Stimulated activated CD8-positive, alpha-beta memory T cell treated with anti-CD3 and anti-CD28 coated beads, Interleukin-7, amount 100 ng/mL, for 4 hours (primary cell): ENCODE measurements at places on chromosomes 1 and 21.
A peak's percentile ranks its signal among the peaks of the same experiment; 100 is the strongest.

DNA sequence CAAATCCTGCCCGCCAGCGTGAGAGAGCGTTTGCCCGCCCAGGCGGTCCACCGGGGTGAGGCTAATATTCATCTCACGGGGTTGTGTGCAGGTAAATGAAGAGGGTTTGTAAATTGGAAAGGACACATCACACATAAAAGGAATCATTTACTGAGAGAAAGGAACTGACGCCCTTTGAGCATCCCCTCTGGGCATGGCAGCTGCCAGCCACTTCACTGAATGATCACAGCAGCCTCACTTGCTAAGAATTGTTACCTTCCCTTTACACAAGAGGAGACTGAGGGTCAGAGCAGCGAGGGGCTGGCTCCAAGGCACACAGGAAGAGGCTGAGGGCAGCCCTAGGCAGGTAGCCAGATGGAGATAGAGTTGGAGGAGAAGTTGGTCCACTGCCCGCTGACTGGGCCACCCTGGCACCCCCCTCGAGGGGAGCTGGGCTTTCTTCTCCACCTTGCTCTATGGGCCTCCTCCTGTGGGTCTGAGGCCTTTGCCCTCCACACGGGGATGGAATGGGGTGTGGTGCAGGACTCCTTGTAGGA is 96.0 kb downstream of the FOXD2 start:
- no peak for DNase-seq

DNA sequence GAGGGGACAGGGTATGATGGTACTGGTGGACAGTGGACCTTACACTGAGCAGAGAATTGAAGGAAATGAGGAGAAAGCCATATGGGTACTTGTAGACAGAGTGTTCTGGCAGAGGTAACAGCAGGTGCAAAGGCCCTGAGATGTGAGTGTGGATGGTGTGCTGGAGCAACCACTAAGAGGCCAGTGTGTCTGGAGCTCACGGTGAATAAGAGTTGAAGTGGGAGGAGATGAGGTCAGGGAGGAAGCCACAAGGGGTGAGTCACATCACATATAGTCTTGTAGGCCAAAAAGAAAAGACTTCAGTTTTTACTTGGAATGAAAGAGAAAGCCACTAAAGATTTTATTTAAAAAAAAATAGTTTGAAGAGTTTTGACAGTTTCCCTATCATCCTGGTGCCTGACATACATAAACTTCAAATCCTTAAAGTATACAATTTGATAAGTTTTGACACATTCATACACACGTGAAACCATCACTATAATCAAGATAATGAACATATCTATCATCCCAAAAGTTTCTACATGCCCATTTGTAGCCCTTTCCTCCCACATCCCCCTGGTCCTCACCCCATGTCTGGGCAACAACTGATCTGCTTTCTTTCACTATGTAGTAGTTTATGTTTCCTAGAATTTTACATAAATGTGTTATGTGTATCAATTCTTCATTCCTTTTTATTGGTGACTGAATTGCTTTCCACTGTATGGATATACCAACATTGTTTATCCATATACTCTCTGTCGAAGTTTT is 148.4 kb downstream of the GPATCH2 start:
- peak; percentile 7 for DNase-seq

- DNase-seq = no peak
Observed at GRCh38 chr1:219153723-219154122, 20.0 kb upstream of the LYPLAL1 start.

DNA sequence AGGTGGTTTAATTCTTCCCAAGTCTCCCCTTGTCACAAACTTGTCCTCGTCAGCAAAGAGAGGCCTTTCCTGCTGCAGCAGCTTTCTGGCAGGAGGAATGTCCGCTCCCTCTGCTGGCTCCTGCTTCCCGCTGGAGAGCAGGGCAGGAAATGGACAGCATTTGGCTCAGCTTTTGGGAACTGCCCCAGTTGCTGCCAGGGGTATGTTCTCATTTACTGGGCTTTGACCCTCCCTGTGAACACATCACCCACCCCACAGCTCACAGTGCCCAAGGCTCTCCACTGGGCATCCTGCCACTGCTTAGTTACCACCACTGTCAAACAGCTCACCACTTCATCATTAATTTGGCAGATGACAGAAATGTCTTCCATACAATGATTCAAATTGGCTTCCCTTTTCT is 75.4 kb downstream of the MRPL37 start:
- no peak for DNase-seq

GRCh38 chr1:183791319-183791718 is 13.6 kb upstream of the RGL1 start:
- no peak for DNase-seq

DNA sequence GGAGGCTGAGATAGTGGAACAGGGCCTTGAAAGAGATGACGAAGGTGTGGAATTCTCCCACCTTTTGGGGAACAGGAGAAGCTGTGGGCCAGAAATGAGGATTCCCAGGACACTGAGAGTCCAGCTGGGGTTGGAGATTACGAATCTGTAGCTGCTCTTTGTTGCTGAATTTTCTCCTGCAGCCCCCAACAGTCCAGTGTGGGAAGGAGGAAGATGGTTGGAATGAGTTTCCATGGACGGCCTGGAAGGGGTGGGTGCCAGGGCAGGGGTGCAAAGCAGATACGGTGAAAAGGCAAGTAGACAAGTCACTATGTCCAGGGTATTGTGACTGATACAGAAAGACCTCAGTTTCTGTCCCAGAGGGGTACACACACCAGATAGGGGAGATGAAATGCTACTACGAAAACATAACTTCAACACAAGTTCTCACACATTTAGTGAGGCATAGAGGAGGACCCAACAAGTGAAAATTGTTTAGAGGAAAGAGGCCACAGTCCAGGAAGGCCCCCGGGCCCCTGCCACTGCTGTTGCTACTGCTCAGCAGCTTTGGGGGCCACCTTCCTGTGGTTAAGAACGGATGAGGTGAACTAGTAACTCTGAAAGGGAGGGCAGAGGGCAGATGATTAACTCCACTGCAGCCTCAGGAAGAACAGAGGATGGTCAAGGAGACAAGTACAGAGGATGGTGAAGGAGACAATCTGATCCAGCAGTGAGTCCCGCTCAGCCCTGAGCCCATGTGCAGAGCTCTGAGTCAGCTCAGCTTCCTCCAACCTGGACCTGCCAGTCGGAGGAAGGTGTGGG is 7.3 kb downstream of the CD244 start:
- no peak for DNase-seq

DNA sequence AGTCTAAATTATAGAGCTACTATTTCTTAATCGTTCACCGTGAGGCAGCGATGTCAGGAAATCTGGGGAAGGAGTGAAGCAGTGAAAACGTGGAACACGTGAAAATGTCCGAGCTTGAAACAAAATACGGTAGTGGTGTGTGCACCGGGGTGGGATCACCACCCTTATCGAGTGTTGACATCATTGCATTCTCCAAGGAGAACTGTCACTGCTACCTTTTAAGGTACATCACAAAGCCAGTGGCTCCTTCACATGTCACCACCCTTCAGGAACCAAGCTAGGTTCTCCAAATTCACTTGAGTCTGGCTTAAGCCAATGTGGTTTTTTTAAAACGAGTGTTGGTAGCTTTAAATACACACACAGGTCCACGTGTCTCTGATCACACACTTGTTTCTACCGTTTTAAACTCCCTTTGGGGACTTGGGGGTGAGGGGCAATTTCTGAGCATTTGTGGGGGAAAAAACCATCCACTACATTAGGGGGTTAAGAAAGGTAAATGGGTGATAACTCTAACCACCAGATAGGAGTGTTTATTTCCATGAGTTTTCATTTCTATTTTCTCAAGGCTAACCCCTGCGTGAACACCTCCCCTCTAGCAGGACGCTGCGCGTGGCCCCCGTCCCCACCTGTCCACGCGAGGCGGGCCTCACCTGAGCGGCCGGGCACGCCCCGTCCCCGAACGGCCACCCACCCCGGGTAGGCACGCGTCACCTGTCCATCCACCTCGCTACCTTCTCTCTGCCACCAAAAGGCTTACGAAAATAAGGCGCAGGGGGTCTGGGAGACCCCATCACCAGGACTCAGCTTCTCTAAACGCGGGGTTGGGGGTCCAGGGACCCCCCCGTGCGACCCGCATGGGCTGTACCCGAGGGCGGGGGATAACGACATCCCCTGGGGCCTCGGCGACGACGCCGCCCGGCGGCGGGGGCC is 978 bp downstream of the PRDM15 start:
- DNase-seq = peak; percentile 23

DNA sequence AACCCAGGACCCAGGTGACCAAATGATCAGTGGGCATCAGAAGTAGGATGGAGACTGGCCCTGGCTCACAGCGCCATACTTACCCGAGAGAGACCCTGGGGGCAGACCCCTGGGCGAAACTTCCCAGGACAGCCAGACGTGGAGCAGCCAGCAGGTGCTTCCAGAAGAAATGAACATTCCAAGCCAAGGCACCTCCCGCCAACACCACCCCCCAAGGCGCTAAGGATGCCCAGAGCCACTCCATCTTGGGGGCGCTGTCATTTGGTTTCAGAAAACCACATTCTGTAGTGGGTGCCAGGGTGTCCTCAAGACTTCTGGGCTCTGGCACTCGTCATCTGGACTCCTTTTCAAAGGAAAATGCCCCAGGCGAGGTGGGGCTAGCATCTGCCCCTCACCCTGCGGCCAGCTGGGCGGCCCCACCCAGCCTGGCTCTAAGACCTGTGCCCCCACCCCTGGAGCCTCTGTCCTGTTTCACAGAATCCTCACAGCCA is 98.8 kb downstream of the RIPK4 start:
- no peak for DNase-seq

- DNase-seq = no peak
Observed at GRCh38 chr21:46452710-46453109, 6.0 kb upstream of the DIP2A start.

- peak; percentile 17 for DNase-seq
Observed at GRCh38 chr1:24526940-24527542, 24.4 kb downstream of the RCAN3 start.

- DNase-seq = no peak
Observed at GRCh38 chr1:100075773-100076172, 57.0 kb downstream of the SASS6 start.
